ENCODE measurements at places on chromosomes 6 and 20. TPM values are rescaled to one million over a fixed set of nuclear protein-coding genes. Genes with fewer than 3 reads are reported as not detected.

LPIN3 gene
- total RNA-seq, result 0.35 TPM

DNA sequence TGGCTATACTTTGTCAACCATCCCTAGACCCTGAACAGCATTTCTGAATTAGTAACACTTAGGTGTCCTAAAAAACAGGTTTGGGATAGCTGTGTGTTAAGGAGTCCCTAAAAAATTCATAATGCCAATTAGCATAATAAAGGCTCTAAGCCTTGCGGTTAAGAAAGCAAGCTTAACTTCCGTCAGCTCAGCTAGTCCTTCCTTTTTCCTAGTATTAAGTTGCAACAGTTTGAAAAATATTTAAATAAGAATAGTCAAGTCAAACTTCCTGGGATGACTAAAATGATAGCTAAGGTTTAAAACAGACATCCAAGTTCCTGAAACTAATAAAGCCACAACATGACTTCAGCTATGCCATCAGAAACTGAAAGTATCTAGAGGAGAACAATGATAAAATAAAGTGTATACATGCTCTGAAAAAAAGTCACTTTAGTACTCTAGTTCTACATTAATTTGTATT lies 3.5 kb downstream of the AKIRIN2 start:
- DNase-seq, result no peak
- no peaks in the 10 kb centered on the region for H3K36me3 ChIP-seq
- peaks cover 71% of the 10 kb centered on the region for H3K4me1 ChIP-seq
- H3K27me3 ChIP-seq, result no peaks in the 10 kb centered on the region

ANKS1A gene
- total RNA-seq, result 10.6 TPM

GRCh38 chr6:15266423-15266996 lies 20.6 kb downstream of the JARID2 start:
- peaks cover 31% of the 10 kb centered on the region for H3K4me1 ChIP-seq
- no peak overlapping the region for H3K27ac ChIP-seq
- no peak for DNase-seq
- no peaks in the 10 kb centered on the region for H3K36me3 ChIP-seq
- no peak overlapping the region for H3K4me3 ChIP-seq
- H3K27me3 ChIP-seq, result no peaks in the 10 kb centered on the region

- DNase-seq, result no peak
- H3K36me3 ChIP-seq, result no peaks in the 10 kb centered on the region
- no peaks in the 10 kb centered on the region for H3K27me3 ChIP-seq
- H3K4me3 ChIP-seq, result no peak overlapping the region
Measured at GRCh38 chr6:156538875-156539660, 238.1 kb upstream of the ARID1B start.

DNA sequence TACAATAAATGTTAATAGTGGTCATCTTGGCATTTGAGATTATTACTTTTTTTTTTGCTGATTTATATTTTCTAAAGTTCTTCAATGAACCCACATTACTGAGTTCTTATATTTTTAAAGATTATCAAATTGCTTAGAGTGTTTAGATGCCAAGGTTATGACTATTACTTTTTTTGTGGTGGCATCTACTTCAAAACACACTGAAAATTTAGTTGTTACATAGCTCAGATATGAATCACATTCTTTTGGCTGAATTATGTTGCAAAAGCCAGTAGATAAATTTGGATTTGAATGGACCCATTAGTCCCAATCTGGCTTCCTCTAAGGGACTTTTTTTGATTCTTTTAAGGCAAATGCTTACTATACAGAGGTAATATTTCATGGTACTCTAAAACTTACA lies 8.9 kb downstream of the UTRN start:
- no peak overlapping the region for H3K4me3 ChIP-seq
- no peaks in the 10 kb centered on the region for H3K36me3 ChIP-seq
- H3K27ac ChIP-seq, result no peak overlapping the region
- no peaks in the 10 kb centered on the region for H3K27me3 ChIP-seq
- no peaks in the 10 kb centered on the region for H3K4me1 ChIP-seq

CLVS2 gene
- not detected for total RNA-seq

GRCh38 chr6:121055572-121056163 lies 278.6 kb downstream of the TBC1D32 start:
- no peaks in the 10 kb centered on the region for H3K27me3 ChIP-seq
- no peaks in the 10 kb centered on the region for H3K36me3 ChIP-seq
- DNase-seq, result peak; percentile 26
- no peaks in the 10 kb centered on the region for H3K4me1 ChIP-seq
- no peak overlapping the region for H3K4me3 ChIP-seq
- no peak overlapping the region for H3K27ac ChIP-seq

DNA sequence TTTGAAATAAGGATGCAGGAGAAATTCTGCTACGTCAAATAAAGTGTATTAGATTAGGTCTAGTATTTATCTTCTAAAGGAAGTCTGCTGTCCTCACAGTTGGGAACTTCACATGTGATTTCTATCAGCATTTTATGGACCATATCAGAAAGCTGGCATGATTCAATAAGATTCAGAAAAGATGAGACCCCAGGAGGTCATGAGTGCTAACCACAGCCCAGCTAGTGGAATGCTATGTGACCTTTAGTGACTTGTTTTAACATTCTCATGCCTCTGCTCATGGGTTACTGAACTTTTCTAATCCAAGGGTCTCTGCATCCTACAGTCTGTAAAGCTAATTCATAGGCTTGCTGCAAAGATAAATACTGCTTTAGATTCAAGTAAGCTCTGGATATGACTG lies 150.1 kb downstream of the GMPR start:
- no peak for DNase-seq
- H3K4me3 ChIP-seq, result no peak overlapping the region
- H3K27me3 ChIP-seq, result no peaks in the 10 kb centered on the region
- no peak overlapping the region for H3K27ac ChIP-seq

GRCh38 chr6:131828080-131828479 lies 20.3 kb downstream of the ENPP1 start:
- no peak overlapping the region for H3K4me3 ChIP-seq
- H3K36me3 ChIP-seq, result no peaks in the 10 kb centered on the region
- no peak overlapping the region for H3K27ac ChIP-seq
- H3K4me1 ChIP-seq, result no peaks in the 10 kb centered on the region
- no peaks in the 10 kb centered on the region for H3K27me3 ChIP-seq
- no peak for DNase-seq

- DNase-seq, result no peak
- no peaks in the 10 kb centered on the region for H3K4me1 ChIP-seq
- no peak overlapping the region for H3K27ac ChIP-seq
- no peak overlapping the region for H3K4me3 ChIP-seq
Measured at GRCh38 chr6:86217906-86218305, 575.2 kb upstream of the SYNCRIP start.

GRCh38 chr6:20188630-20189075 lies 23.6 kb downstream of the MBOAT1 start:
- H3K27me3 ChIP-seq, result no peaks in the 10 kb centered on the region
- no peak for DNase-seq
- H3K4me3 ChIP-seq, result no peak overlapping the region
- H3K36me3 ChIP-seq, result peaks cover 10% of the 10 kb centered on the region
- no peak overlapping the region for H3K27ac ChIP-seq
